Stimulated activated CD8-positive, alpha-beta memory T cell treated with anti-CD3 and anti-CD28 coated beads, Interleukin-15, amount 100 ng/mL, for 1 hour (primary cell): ENCODE measurements at places on chromosomes 6 and 20.

DNA sequence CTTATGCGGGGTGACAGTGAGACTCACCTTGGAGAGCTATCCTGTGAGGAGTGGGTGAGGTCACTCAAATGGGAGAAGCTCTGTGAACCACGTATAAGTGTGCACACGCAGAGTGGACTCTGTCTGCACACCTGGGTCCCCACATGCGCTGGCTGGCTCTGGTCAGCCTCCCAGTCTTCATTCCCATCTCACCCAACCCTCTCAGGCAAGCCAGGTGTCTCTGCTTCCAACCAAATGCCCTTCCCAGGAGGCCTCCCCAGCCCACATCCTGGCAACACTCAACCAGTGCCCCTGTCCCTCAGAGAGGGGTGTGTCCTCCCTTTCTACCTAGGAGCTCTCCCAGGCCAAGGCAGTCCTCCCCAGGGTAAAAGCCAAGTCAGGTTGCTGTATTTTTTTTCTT lies 8.0 kb upstream of the PI16 start:
- no peak for DNase-seq

- no peak for DNase-seq
These were observed 91.8 kb upstream of the NHSL1 start for GRCh38 chr6:138590796-138591709.

DNA sequence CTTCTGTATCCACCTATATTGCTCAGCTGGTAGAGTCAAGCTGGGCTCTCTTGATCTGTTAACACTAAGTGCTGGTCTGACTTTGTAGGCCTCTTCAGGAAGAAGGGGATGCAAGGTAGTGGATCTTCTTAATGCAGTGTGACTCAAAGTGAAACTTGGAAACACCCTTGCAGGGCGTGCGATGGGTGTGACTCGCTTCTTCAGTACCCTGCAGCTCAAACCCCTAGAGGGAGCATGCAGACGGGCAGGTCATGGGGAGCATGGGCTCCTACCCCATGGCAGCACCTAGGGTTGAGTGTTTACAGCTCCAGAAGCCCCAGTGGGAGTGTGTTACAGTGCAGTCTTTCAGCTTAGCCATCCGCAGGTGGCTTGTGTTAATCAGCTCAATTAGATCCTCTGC lies 757 bp upstream of the SAMD3 start:
- DNase-seq = peak; percentile 20

DNA sequence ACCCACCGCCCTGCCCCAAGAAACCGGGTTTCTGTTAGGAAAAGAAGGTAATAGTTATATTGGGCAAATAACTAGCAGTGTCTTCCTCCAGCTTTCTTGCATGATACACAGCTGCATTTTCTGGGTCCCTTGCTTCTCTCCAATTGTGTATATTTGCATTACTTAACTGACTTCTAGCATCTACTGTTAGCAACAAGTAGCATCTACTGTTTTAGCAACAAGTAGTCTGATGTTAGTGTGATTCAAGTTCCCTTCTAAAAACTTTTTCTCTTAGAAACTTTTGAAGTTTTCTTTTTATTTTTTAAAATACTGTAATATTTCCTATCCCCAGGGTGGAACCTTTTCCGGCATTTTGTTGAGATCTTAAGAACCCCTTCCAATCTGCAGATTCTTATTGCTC lies 221.2 kb downstream of the CLIC5 start:
- no peak for DNase-seq

GRCh38 chr6:5657684-5658430 lies 348.9 kb downstream of the NRN1 start:
- no peak for DNase-seq

DNA sequence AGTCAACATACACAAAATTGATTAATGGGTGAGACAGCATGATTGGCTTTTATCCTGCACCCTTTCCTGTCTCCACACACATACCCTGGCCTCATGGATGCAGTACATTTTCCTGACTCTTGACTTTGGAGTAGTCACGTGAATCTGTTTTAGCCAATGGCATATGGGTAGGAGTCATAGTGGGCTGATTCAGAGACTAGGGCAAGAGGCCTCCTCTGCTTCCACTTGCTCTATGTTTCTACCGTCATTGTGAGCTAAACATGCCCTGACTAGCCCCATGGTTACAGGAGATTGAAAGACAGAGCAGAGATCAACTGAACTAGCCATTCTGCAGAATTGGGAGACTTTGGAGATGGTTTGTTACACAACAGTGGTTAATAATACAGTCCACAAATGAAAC lies 850.0 kb downstream of the DHX35 start:
- no peak for DNase-seq

DNA sequence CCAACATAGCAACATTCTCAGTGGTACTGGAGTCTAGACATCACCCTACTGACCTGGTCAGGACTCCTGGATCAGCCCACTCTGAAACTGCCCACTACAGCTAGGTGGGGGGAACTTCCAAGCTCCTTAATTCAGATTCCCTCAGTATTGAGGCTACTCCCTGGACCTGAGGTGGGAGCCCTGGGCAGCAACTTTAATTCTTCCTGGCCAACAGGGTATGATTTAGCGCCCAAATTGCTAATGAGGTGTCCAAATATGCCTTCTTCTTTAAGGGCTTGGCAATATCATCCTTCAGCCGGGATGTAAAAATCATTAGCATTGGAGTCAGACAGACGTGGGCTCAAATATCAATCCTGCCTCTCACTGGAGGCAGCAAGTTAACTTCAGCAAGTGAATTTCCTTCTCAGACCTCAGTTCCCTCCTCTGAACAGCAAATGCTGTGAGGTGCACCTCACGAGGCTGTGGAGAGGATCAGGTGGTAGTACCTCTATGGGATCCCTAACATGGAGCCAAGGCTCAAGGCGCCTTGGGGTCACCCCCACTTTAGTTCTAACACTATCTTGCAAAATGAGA lies 27.6 kb downstream of the NEDD9 start:
- no peak for DNase-seq

- DNase-seq = no peak
These were observed 51.6 kb downstream of the ZNF334 start for GRCh38 chr20:46461808-46462207.

GRCh38 chr6:26269531-26270485 lies 95.2 kb upstream of the BTN3A2 start:
- DNase-seq = no peak

DNA sequence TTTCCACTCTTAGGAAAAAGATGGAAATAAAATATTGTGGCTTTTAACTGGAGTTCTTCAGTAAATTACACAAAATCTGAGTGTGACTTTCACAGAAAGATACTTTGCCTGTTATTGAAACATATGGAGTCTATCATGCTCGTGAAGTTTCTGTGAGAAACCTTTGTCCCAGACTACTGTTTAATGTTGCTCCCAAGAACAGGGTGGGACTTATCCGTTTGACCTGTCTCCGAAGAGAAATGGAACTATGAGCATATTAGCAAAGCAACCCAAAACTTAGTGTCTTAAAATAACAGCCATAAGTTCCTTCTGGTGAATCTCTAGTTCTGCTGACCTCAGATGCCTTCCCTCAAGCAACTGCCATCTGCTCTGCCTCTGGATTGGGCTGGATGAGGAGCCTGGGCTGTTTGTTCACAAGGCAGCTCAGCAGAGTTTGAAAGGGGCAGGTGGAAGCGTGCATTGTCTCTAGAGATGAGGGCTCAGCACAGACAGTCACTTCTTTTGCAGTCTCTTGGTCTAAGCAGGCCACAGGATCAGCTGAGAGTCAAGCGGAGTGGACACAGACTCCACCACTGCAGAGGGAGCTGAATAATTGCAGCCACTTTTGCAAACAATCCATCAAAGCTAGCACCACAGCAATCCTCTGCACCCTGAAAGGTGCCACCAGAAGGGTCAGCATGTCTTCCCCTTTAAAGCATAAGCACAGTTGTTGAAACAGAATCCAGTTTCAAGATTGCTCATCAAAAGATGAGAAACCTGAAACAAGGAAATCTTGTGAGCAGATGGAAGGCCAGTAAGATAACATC lies 52.8 kb downstream of the MYB start:
- DNase-seq = no peak

DNA sequence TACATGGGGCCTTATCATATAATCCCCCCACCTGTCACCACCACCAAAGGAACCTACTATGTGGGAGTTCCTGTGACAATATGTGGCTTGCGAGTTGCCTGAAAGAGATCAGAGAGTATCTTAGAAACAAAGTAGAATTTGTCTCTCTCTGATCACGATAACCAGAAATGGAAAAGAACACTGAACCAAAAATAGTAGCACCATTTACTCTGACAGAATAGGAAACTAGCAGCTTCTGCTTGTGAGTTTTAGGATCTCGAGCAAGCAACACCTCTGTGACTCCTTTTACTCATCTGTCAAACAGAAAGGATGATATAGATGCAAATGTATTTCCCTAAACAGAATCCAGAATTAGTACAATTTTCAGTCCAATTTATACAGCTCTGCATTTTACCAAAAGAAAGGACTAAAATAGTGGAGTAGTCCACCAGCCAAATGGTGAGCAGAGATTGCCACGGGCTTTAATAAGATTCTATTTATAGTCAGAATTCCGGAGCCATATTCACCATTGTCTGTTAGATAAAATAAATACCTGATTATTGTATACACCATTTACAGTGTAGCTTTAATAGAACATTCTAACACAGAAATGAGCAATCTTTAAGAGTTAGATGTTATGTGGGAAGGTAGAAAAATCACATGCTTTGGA lies 19.9 kb upstream of the STMND1 start:
- DNase-seq = no peak

- DNase-seq = no peak
These were observed 3.3 kb upstream of the OXT start for GRCh38 chr20:3068075-3068474.

GRCh38 chr6:133837801-133838349 lies 51.0 kb upstream of the TCF21 start:
- peak; percentile 7 for DNase-seq

DNA sequence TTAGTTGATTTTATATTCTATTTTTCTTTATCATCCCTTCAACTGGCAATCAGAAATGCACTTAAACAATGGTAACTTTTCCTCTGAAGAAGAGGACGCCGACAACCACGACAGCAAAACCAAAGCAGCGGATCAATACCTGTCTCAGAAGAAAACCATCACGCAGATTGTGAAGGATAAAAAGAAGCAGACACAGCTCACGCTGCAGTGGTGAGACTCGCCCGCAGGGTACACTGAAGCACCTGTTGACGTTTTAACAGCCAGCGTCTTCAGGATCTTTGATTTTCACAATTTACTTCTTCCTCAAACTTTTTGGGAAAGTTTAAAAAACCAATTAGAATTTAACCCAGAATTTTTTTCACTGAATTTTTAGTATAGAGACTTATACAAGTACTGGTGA lies 701 bp downstream of the RFX6 start:
- no peak for DNase-seq

GRCh38 chr6:134132494-134133141 lies 80.2 kb upstream of the SLC2A12 start:
- no peak for DNase-seq

- DNase-seq = no peak
These were observed 59.4 kb downstream of the PYGB start for GRCh38 chr20:25306991-25307903.
